ENCODE measurements at places on chromosomes 7 and 10.

GRCh38 chr10:44801383-44802327 lies 109.5 kb upstream of the TMEM72 start:
- DNase-seq, result no peak

GRCh38 chr7:139562961-139563565 lies 39.6 kb downstream of the CLEC2L start:
- no peak for DNase-seq

DNA sequence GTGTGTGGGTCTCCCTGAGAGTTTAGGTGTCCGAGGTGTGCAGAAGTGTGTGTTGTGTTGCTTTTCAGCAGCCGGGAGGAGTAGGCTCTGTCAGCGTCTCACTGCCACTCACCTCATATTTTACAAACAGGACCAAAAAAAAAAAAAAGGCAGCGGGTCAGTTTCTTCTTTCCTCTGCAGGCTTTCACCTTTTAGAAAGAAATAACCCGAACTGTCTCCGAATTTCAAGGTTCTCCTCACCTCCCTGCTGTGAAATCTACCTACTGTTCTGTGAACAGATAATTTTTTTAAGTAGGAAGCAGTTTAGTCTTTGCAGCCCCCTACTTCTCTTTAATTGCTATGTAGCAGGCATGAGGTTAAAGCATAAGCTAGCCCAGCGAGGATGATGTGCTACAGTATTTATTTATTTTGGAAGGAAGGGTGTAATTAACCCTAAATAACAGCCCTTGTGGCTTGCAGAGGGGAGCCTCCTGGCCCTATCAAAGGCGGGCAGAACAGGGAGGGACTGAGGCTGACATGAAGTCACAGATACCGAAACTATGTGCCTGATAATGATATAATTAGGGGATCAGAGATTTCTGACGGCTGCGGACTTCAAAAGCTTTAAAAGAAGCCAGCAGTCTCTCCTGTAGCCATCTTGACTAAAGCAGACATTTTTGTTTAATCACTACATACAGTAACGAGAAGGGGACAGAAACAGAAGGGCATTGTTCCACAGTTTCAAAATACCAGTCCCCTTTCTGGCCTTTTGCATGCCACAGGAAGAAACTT lies 1.6 kb downstream of the BAMBI start:
- DNase-seq, result peak; percentile 7

DNA sequence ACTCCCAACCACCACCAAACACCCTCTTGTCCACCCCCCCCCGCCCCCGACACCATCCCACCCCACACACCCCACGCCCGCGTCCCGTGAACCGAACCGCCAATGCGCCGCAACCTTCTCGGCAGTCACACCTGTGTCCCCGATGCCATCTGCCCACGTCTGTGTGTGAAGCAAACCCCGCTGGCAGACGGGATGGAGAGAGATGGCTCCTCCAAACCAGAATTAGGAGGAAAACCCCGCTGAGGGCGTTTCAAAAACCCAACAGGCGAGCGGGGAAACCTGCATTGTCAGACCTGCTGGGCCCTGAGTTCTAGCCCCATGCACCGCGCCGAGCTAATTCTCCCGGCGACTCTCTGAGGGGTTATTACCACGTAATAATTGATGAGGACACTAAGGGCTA lies 28.6 kb upstream of the KCNK18 start:
- DNase-seq, result peak; percentile 8

GRCh38 chr10:27995311-27995710 lies 3.6 kb downstream of the ODAD2 start:
- DNase-seq, result no peak

GRCh38 chr7:93756890-93757289 lies 133.7 kb downstream of the TFPI2 start:
- no peak for DNase-seq

- no peak for DNase-seq
Measured at GRCh38 chr7:144777005-144777839, 58.6 kb downstream of the TPK1 start.

- DNase-seq, result no peak
Measured at GRCh38 chr7:91169830-91170191, 94.4 kb upstream of the FZD1 start.

GRCh38 chr7:66950763-66951162 lies 29.7 kb downstream of the TMEM248 start:
- DNase-seq, result no peak

DNA sequence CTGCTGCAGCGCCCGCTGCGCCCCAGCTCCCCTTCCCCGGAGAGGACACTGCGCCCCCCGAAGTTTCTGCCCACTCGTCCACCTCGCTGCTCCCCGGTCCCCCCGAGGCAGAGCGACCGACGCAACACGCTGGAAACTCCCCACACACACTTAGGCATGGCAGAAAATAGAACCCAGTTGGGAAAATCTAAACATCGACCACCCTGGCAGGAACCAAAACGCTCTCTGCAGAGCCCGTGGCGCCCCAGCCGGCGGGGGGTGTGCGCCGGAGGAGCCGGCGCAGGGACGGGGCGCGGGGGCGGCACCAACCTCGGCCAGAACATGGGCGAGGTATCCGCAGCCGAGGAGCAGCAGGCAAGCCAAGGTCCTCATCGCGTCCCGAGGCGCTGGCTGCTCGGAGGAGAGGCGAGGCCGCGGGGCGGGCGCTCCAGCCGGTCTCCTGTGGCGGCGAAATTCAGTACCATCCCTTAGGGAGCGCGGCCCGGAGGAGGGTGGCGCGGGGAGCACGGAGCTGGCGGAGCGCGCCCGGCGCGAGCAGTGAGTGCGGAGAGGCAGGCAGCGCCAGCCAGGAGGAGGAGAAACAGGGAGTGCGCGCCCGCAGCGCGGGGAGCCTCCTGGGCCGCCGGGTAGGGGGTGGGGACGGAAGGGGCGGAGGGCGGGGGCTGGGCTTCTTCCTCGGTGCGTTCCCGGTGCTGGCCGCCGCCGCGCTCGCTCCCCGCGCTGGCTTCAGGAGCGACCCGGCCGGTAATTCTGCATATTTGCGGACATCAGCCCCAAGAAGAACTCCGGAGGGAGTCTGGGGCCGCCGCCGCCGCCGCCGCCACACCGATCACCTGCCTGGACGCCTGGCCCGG lies 789 bp downstream of the PDGFA start:
- peak; percentile 77 for DNase-seq

DNA sequence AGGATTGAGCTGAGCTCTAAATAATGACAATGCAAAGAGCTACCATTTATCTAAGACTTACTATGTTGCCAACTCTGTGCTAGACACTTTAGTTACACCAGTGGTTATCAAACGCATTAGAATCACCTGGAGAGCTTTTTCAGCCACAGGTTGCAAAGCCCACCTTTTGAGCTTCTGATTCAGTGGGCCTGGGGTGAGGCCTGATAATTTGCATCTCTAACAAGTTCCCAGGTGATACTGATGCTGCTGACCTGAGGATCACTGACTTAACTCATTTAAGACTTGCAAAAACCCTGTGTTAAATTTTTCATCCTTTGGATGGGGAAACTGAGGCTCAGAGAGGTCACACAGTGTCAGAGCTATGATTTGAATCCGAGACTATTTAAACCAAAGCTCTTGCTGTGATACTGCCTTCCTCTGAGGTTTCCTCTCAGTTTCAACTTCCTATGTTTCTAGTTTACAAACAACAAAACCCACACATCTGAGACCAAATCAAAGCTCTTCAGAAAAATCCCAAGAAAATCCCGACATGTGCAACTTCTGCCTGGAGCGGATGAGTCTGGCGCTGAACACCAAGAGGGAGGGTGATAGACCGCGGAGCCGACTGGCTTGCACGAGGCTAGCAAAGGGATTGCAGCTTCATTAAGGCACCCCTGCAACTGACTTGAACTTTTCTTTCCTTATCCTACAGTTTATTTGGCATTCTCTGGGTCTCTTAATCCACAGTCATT lies 124.9 kb downstream of the CYP26A1 start:
- DNase-seq, result no peak

DNA sequence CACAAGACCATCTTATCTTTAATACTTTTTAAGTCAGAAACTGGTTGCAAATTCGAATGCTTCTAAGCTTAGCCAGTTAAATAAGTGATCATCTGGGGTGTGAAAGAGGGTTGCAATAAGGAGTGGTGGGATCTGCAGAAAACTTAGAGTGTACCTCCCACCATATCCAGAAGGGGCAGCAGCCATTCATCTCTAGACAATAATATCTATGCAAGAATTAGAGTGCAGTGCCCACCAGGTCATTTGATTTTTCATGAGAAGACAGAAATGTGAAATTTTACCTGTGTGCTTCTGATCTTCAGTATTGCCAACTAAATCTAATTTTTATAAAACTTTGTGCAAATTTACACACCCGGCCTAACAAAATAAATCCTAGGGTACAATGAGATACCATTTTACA lies 127.2 kb upstream of the SP4 start:
- peak; percentile 6 for DNase-seq

DNA sequence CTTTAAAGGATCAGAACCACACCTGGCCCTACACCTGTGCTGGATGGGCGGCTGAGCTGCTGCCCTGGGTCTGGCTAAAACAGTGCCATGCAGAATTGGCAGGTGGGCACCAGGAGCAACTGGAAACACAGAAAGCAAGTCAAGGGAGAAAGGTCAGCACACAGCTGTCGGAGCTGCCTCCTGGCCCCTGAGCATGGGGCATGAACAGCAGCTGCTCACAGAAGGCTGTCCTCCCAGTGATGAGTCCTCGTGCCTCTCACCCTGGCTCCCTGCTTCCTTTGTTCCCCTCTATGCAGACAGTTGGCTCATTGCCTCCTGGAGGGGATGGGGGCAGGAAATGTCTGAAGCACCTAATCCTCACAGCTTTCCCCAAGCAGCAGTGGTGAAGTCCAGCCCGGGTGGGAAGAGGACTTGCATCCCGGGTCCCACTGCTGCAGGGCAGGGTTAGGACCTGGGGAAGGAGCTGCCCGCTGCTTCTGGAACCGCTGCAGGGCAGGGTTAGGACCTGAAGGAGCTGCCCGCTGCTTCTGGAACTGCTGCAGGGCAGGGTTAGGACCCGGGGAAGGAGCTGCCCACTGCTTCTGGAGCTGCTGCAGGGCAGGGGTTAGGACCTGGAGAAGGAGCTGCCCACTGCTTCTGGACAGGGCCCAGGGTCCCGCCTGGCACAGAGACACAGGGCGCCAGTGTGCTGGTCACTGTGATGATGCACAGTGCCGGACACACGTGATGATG lies 37.3 kb downstream of the VIPR2 start:
- DNase-seq, result no peak

DNA sequence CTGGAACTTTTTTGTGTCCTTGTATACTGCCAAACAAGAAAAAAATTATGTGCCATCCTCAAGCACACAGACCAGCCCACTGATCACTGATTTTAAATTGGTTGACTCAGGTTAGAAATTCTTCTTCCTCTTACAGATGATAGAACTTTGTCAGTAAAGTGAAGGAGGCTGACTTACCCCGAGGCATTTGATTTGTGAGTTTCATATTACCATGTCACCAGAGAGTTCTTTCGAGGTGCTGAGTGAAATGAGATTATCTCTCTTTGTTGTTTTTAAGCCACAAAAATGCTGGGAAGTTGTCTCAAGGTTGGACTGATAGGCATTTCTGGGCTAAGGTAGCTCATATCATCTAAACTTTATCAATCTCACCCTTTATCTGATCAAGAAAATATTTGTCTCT lies 78.8 kb upstream of the FAM180A start:
- no peak for DNase-seq

DNA sequence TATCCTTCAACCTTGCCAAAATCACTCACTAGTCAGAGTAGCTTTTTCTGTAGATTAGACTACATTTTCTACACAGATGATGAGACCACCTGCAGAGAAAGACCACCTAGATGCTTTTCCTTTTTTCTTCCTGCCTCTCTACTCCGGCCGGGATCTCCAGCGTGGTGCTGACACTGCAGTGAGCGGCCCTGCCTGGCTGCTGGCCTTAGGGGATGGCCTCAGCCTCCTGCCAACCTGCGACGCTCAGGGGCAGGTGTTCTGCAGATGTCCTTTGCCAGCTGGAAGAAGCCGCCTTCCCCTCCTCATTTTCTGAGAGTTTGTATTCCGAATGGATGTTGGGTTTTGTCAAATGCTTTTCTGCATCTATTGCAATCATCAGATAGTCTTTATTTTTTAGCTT lies 43.5 kb upstream of the NKX6-2 start:
- no peak for DNase-seq

All from stimulated activated CD4-positive, alpha-beta T cell treated with anti-CD3 and anti-CD28 coated beads, Interleukin-15, amount 100 ng/mL, for 24 hours (primary cell).